ENCODE measurements at places on chromosomes 5 and 9. TPM values are rescaled to one million over a fixed set of nuclear protein-coding genes. Genes with fewer than 3 reads are reported as not detected.

GRCh38 chr5:168969326-168969886 lies 331.5 kb downstream of the SLIT3 start:
- DNase-seq, result no peak

DNA sequence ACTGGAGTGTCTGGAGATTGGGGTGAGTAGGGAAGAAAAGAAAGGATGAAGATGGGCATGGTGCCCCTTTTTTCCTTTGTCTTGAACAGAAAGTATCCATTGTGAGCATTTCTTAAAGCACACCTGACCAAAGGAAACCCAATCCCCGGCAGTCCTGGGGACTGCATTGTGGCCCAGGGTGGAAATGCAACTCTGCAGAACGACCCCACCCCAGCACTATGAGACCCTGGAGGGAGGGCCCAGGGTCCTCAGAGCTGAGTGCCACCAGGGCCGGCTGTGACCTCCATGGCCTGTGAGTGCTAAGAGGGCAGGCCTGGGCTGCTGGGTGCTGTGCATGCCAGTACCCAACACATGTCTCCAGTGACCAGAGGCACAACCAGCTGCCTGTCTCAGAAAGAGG lies 18.5 kb downstream of the EEIG1 start:
- DNase-seq, result no peak

Gene SPINK7
- total RNA-seq, result not detected

Gene OLFM1
- total RNA-seq, result 69.7 TPM

GRCh38 chr9:130914417-130915095 lies 17.9 kb upstream of the QRFP start:
- DNase-seq, result no peak

DNA sequence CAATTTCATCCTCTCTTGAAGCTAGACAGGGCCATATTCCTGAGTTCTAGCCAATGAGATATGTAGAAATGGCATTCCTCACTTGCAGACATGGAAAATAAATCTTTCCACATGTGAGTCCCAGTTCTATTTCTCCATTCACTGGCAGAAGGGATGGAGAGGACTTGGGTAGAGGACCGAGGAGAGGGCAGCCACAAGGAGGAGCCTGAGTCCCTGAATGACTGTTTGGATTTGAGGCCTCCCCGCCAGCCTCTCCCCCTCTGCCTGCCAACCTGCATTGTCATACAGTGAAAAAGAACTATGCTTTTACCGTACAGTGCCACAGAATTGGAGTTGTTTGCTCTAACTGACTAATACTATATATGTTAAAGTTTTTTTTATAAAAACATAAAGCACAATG lies 583.0 kb upstream of the WWC1 start:
- DNase-seq, result no peak

Gene CXCL14
- 7.7 TPM for total RNA-seq

- no peak for DNase-seq
Observed at GRCh38 chr9:95910770-95911340, 35.4 kb downstream of the ERCC6L2 start.

GRCh38 chr5:133247151-133247709 lies 195.4 kb downstream of the HSPA4 start:
- no peak for DNase-seq

GRCh38 chr5:102313912-102314311 lies 17.8 kb upstream of the SLCO4C1 start:
- DNase-seq, result no peak

Gene ENHO
- 53.4 TPM for total RNA-seq

Gene OR1K1
- total RNA-seq, result not detected

Gene SLC36A3
- not detected for total RNA-seq

GRCh38 chr5:53430618-53431252 lies 49.7 kb upstream of the FST start:
- no peak for DNase-seq

DNA sequence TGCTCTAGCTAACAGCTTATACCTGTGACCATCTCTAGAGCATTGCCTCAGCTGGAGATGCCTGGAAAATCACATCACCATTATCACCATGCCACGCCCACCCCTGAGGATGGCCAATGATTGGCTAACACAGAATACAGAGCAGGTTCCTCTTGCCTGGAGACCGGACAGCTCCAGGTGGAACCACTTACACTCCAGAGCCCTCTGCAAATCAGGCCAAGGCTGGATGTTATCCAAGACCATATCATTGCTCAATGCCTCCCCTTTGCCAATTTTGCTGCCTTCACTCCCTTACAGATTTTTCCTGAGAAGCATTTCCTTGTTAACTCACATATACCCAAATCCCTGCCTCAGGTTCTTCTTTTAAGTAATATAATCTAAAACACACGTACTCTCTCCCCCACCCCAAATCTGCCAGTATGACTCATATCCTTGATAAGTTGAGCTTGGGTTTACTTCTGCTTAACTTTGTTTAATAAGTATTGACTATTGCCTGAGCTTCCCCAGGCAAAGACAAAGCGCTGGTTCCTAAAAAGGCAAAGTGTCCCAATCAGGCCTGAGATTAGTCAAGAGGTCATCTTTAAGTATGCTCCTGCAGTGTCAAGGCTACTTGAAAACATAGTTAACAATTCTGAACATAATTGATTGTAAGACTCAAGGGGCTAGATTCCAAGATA lies 309.6 kb downstream of the EPB41L4A start:
- no peak for DNase-seq

DNA sequence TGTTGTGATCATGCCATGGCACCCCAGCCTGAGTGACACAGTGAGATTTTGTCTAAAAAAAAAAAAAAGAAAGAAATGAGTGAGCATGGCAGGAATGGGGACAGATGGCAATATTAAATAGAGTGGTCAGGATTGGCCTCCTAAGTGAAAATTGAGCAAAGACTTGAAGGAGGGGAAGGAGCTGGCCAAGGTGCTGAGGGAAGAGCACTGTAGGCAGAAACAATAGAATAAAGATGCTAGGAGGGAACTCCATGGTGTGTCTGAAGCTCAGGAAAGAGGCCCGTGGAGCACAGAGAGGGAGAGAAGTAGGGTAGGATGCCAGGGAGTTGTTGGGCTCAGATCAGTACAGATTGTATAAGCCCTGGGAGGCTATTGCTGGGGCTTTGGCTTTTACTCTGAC lies 64.4 kb upstream of the PCAT7 start:
- no peak for DNase-seq

Gene STPG3
- not detected for total RNA-seq

DNA sequence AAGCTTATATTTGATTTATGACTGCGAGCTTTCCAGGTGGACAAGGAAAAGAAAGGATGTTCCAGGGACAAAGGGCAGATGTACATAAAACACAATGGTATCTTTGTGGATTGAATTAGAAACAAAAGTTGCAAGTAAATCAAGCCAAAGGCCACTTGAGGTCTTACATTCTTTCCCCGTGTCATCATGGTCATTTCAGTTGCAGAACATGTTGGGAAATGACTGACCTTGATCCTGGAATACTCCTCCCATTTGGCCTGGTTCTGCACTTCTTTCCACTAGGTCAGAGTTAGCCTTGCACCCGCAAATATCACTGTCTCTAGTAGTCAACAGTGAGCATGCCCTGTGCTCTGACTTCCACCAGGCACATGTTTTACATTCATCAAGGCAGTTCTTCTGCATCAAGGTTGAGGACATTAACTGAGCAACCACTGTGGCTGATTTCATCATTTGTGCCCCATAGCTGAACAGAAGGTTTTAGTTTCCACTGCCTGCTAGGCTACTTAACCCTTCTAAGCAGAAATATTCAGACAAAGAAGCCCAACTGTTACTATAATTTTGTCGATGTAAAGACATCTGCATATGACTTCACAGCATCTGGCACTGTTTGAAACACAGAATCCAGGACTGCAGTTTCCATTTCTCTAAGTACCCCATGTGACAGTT lies 1161.7 kb upstream of the DMAC1 start:
- DNase-seq, result no peak
